T-helper 17 cell (primary cell): ENCODE measurements at places on chromosomes 13 and 19. TPM values are rescaled to one million over a fixed set of nuclear protein-coding genes. Genes with fewer than 3 reads are reported as not detected.

DNA sequence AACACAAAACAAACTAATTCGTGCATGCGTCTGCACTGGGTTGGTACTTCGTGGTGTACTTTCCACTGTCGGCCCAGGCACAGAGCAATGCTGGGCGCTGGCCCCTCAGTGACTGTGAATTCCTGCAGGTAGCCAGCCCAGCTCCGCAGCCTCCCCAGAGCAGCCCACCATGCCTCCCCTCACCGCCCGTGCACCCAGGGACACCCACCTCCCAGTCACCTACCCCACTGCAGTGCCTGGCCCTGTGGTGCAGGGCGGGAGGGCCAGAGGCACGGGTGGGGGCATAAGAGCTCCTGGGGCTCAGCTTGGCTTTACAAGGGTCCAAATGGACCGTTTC lies 93.1 kb upstream of the ZNF507 start:
- no peak overlapping the region for H3K27ac ChIP-seq
- no peak overlapping the region for H3K4me3 ChIP-seq
- DNase-seq: no peak
- H3K27me3 ChIP-seq: peaks cover 59% of the 10 kb centered on the region
- no peaks in the 10 kb centered on the region for H3K4me1 ChIP-seq
- H3K36me3 ChIP-seq: peaks cover 2% of the 10 kb centered on the region

GRCh38 chr13:87398047-87398446 lies 273.1 kb upstream of the SLITRK5 start:
- no peaks in the 10 kb centered on the region for H3K27me3 ChIP-seq
- H3K4me3 ChIP-seq: no peak overlapping the region
- no peak for DNase-seq
- H3K27ac ChIP-seq: no peak overlapping the region

DNA sequence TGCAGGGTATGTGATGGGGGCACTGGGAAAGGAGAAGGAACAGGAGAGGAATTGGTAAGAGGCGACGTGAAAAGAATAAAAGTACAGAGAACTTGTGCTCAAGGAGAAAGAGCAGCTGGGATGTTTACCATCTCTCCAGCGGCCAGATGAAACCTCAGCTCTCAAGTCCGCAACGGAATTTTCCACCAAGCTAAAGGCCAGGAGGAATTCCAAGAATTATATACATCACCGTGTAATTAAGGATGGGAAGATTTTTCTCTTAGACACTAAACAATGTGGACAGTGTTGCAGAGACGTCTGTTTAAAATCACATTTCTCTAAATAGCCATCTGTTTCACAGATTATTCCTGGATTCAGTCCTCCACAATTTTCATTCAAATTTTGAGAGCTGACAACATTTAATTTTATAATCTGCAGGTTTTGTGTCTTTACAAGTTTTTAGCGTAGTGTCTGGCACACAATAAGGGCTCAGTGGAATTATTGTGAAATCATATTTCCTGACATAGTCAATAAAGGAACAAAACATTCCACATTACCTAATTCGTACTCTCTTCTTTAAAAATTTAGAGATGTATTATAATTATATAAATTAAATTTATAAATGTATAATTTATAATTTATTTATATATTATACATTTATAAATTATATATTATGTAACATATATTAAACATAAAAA lies 23.0 kb upstream of the USP29 start:
- H3K4me3 ChIP-seq: no peak overlapping the region
- H3K27ac ChIP-seq: no peak overlapping the region
- H3K4me1 ChIP-seq: no peaks in the 10 kb centered on the region

- peaks cover 5% of the 10 kb centered on the region for H3K4me1 ChIP-seq
- H3K27ac ChIP-seq: no peak overlapping the region
- H3K36me3 ChIP-seq: no peaks in the 10 kb centered on the region
- DNase-seq: no peak
These were observed 316.9 kb downstream of the MTUS2 start for GRCh38 chr13:29137016-29137415.

- peaks cover 6% of the 10 kb centered on the region for H3K36me3 ChIP-seq
- peaks cover 15% of the 10 kb centered on the region for H3K4me1 ChIP-seq
- no peaks in the 10 kb centered on the region for H3K27me3 ChIP-seq
- peak within 1 kb of the TSS; percentile 98 for H3K27ac ChIP-seq
- DNase-seq: peak; percentile 62
- H3K4me3 ChIP-seq: peak within 1 kb of the TSS; percentile 91
These were observed at the start of gene ZNF681 for GRCh38 chr19:23758187-23759074. Gene ZNF681, minus strand, starts transcription at chr19:23758891. Its CDS starts 142 bp downstream, at chr19:23758749.

GRCh38 chr13:112894673-112895481 lies 74.1 kb upstream of the MCF2L start:
- H3K4me1 ChIP-seq: peaks cover 14% of the 10 kb centered on the region
- no peak overlapping the region for H3K27ac ChIP-seq
- no peak for DNase-seq

- H3K4me3 ChIP-seq: no peak overlapping the region
- peaks cover 14% of the 10 kb centered on the region for H3K27me3 ChIP-seq
- DNase-seq: no peak
These were observed 4.6 kb downstream of the EFNA2 start for GRCh38 chr19:1290196-1290702.

DNA sequence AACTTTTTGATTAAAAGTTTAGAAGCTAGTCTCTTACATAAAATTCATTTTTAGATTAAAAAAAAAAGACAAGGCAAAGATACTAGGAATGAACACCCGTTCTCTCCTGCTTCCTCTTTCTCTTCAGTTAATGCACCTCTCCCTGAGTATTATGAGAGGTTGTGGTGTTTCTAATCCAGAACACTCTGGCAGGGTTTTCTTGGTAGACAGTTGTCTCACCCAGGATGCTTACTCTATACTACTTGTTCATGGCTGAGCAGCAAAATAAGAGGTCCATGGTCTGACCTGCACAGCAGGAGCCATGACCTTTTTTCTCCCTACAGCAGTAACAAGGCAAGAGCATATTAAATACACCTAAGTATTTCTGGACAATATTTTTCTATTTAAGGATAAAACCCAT lies 62.0 kb downstream of the MICU2 start:
- no peak overlapping the region for H3K4me3 ChIP-seq
- H3K27ac ChIP-seq: no peak overlapping the region
- H3K36me3 ChIP-seq: peaks cover 20% of the 10 kb centered on the region
- H3K27me3 ChIP-seq: no peaks in the 10 kb centered on the region

DNA sequence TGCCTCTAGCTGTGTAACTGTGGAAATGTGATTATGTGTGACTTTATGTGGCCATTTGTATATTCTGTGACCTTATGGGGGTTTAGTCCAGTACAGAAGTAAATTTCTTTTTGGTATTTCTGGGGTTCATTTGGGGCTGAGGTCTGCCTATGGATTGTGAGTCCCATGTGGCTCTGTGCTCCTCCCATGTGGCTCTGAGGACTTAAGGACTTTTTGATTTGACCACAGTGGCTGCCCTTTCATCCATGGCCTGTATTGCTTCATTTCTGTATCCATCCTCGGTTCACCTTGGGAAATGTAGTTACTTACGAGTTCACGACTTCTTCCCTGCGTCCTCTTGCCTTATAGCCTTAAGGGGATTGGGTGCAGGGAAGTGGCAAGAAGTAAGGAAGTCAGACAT lies 1.0 kb downstream of the ZNF420 start:
- H3K27me3 ChIP-seq: no peaks in the 10 kb centered on the region
- H3K27ac ChIP-seq: peak overlapping the region; percentile 97
- H3K4me1 ChIP-seq: peaks cover 23% of the 10 kb centered on the region
- DNase-seq: no peak

DNA sequence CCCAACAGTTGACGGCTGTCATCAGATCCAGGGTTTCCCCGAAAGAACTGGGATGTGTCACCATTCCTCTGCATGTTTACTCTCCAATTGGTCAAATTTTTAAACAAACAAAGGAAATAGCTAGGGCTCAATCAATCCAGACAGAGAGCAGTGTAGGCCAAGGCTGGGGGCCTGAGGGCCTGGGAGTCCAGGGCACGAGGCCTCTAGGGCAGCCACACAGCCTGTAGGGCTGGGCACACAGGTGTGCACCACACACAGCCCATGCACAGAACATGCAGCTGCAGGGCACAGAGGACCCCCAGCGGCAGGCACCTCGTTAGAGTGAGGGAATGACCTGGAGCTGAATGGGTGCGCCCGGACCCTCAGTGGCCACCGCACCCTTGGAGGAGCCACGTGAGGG lies 9.5 kb downstream of the MIER2 start:
- no peaks in the 10 kb centered on the region for H3K36me3 ChIP-seq
- peaks cover 19% of the 10 kb centered on the region for H3K4me1 ChIP-seq
- H3K27ac ChIP-seq: no peak overlapping the region
- DNase-seq: no peak
- no peaks in the 10 kb centered on the region for H3K27me3 ChIP-seq

DNA sequence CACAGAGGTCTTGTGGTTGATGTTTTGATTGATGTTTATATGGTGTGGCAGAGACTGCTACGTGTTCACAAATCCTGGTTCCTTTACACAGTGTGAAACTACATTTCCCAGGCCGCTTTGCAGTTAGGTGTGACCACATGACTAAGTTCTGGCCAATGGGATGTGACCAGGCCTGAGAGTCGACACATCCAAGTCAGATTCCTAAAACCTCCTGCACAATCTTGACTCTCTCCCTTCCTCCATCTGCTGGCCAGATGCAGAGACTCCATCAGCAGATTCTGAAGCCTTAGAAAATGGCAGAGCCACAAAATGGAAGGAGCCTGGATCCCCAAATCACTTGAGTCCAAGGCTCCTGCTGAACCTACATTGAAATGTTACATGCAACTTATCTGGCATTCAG lies 12.6 kb downstream of the CD37 start:
- no peak overlapping the region for H3K4me3 ChIP-seq
- DNase-seq: no peak
- peaks cover under 1% of the 10 kb centered on the region for H3K36me3 ChIP-seq
- peaks cover 5% of the 10 kb centered on the region for H3K4me1 ChIP-seq
- H3K27me3 ChIP-seq: peaks cover 9% of the 10 kb centered on the region
- H3K27ac ChIP-seq: no peak overlapping the region

- H3K36me3 ChIP-seq: peaks cover 4% of the 10 kb centered on the region
- peak overlapping the region; percentile 84 for H3K27ac ChIP-seq
- H3K4me1 ChIP-seq: peaks cover 39% of the 10 kb centered on the region
- H3K4me3 ChIP-seq: peak overlapping the region; percentile 43
These were observed 3.4 kb downstream of the TLE5 start for GRCh38 chr19:3058821-3059314.

DNA sequence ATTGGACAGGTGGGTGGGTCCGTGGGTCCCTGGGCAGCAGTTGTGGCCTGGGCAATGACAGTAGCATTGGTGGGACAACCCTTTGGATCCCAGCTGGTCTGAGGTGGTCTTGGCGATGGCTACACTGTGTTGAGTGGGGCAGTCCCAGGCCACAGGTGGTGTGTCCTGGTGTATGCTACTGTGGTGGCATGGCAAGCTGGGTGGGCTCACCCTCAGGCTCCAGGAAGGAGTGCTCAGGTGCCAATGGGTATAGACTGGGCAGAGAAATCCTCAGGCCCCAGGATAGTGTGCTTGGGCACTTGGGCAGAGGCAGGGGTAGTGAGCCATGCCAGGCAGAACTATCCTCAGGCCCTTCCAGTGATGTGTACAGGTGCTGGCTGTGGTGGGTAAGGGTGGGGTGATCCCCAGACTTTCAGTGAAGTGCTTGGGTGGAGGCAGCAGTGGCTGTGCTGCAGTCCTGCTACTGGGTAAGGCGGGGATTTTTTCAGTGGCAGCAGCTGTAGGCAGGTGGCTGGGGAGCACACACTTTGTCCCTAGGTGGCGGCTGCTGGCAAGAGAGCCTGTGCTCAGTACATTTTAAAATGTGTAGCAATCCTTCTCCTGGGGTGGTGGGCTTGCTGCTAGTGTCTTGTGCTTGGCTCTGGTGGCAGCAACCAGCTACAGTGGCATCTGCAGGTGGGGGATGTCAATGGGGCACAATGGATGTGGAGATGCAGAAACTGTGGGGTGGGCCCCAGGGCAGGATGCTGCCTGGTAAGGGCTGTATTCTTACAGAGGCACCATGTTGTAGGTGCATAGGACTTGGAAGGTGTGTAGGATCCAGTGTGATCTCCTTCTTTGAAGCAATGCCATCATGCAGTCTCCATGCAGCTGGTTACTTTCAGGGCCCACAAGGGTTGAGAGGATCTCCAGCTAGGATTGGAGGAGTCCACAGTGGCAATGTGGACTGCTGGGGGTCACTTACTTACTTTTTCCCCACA lies 64.9 kb downstream of the DNAJC3 start:
- DNase-seq: no peak
- H3K4me1 ChIP-seq: peaks cover 17% of the 10 kb centered on the region
- no peaks in the 10 kb centered on the region for H3K27me3 ChIP-seq

GRCh38 chr19:19460761-19461265 lies 54.5 kb downstream of the TSSK6 start:
- H3K27ac ChIP-seq: peak overlapping the region; percentile 99
- no peaks in the 10 kb centered on the region for H3K27me3 ChIP-seq
- H3K4me3 ChIP-seq: peak overlapping the region; percentile 96
- H3K4me1 ChIP-seq: peaks cover 67% of the 10 kb centered on the region
- DNase-seq: peak; percentile 42

- no peak overlapping the region for H3K4me3 ChIP-seq
- no peak overlapping the region for H3K27ac ChIP-seq
- no peak for DNase-seq
- H3K4me1 ChIP-seq: no peaks in the 10 kb centered on the region
- H3K27me3 ChIP-seq: no peaks in the 10 kb centered on the region
These were observed 109.1 kb downstream of the NALCN start for GRCh38 chr13:101307181-101307701.

DNA sequence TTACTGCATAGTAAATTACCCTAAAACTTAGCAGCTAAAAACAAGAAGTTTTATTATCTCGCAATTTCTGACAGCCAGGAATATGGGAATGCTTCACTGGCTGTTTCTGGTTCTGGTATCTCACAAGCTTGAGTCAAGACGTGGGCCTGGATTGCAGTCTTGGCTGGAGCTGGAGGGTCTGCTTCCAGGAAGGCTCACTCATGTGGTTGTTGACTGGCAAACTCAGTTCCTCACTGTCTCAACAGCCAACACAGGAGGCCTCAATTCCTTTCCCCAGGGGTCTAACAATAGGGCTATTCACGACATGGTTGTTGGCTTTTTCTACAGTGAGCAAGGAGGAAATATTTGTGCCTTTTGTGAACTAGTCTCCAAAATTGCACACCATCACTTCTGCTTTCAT lies 146.3 kb downstream of the GPC5 start:
- peaks cover 3% of the 10 kb centered on the region for H3K36me3 ChIP-seq
- H3K27me3 ChIP-seq: no peaks in the 10 kb centered on the region
- H3K4me1 ChIP-seq: no peaks in the 10 kb centered on the region
- no peak for DNase-seq
- H3K27ac ChIP-seq: no peak overlapping the region
- no peak overlapping the region for H3K4me3 ChIP-seq

- no peaks in the 10 kb centered on the region for H3K4me1 ChIP-seq
- H3K27ac ChIP-seq: no peak overlapping the region
- no peaks in the 10 kb centered on the region for H3K36me3 ChIP-seq
- no peak for DNase-seq
- no peak overlapping the region for H3K4me3 ChIP-seq
- H3K27me3 ChIP-seq: peaks cover 11% of the 10 kb centered on the region
These were observed 288.0 kb upstream of the TMTC4 start for GRCh38 chr13:100962585-100962984.

MAMSTR gene
- 0.60 TPM for total RNA-seq

CFAP97D2 gene
- not detected for total RNA-seq

LMTK3 gene
- 11.5 TPM for total RNA-seq

ADGRL1 gene
- 14.9 TPM for total RNA-seq

PRR36 gene
- 0.63 TPM for total RNA-seq

KRTDAP gene
- total RNA-seq: not detected

LAIR2 gene
- 1.7 TPM for total RNA-seq

TMEM238 gene
- total RNA-seq: 19.5 TPM

LRRC63 gene
- 0.39 TPM for total RNA-seq

LGALS14 gene
- not detected for total RNA-seq

RAB3A gene
- total RNA-seq: 7.4 TPM

CEACAM8 gene
- not detected for total RNA-seq

LGI4 gene
- 0.39 TPM for total RNA-seq

PLVAP gene
- not detected for total RNA-seq

UBA52 gene
- total RNA-seq: 1,939 TPM

ZNF665 gene
- total RNA-seq: 0.78 TPM

SCGB2B2 gene
- 0.82 TPM for total RNA-seq

GAMT gene
- total RNA-seq: 9.0 TPM
